ENCODE measurements at places on chromosomes 13 and 19. TPM values are rescaled to one million over a fixed set of nuclear protein-coding genes. Genes with fewer than 3 reads are reported as not detected.

GRCh38 chr19:40413291-40413845, at the start of gene PRX:
Gene PRX (minus strand): TSS chr19:40413378. CDS start chr19:40407932, 5,446 bp downstream.
- H3K4me3 ChIP-seq: no peak within 1 kb of the TSS
- no peaks in the 10 kb centered on the region for H3K27me3 ChIP-seq
- peak within 1 kb of the TSS; percentile 91 for H3K27ac ChIP-seq
- peaks cover 51% of the 10 kb centered on the region for H3K4me1 ChIP-seq
- no peak for DNase-seq

- H3K36me3 ChIP-seq: peaks cover 72% of the 10 kb centered on the region
- H3K4me1 ChIP-seq: no peaks in the 10 kb centered on the region
- H3K27ac ChIP-seq: no peak overlapping the region
- peak; percentile 34 for DNase-seq
- H3K4me3 ChIP-seq: no peak overlapping the region
Measured at GRCh38 chr19:4267101-4267900, 11.8 kb upstream of the SHD start.

DNA sequence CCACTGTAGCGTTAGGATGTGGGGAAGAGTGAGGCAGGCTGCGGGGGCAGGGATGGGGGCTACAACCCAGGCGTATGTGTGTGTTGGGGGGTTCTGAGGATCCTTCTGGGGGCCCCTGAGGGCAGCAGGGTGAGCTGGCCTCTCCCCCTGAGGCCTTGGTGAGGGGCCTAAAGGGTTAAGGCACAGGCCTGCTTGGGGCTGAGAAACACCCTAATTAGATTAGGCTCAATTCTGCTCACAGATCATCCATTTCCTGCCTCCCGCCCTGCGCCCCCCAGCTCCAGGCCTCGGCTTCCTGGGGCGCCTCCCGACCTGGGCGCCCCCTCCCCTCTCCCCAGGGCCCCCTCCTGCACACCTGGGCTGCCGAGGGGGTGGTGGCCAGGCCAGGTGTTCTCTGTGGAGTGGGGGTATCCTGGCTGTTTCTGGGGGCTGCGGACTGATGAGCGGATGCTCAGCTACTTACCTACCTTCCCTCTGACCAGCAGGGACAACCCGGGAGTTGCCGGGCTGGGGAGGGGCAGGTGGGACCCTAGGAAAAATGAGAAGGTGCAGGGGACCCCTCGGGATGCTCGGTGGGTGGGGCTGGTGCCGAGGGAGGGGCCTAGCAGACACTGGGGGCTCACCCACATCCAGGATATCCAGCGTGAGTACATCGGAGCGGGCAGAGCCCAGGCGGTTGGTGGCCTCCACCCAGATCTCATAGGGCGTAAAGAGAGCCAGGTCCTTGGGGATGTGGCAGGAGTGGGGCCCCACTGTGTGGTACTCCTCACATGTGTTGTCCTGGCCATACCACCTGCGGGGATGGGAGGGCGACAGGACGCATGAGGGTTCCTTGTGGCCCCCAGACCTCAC, 8.6 kb downstream of the CRLF1 start:
- H3K4me1 ChIP-seq: peaks cover 15% of the 10 kb centered on the region
- H3K4me3 ChIP-seq: no peak overlapping the region
- no peaks in the 10 kb centered on the region for H3K36me3 ChIP-seq
- H3K27ac ChIP-seq: no peak overlapping the region
- H3K27me3 ChIP-seq: peaks cover 21% of the 10 kb centered on the region

DNA sequence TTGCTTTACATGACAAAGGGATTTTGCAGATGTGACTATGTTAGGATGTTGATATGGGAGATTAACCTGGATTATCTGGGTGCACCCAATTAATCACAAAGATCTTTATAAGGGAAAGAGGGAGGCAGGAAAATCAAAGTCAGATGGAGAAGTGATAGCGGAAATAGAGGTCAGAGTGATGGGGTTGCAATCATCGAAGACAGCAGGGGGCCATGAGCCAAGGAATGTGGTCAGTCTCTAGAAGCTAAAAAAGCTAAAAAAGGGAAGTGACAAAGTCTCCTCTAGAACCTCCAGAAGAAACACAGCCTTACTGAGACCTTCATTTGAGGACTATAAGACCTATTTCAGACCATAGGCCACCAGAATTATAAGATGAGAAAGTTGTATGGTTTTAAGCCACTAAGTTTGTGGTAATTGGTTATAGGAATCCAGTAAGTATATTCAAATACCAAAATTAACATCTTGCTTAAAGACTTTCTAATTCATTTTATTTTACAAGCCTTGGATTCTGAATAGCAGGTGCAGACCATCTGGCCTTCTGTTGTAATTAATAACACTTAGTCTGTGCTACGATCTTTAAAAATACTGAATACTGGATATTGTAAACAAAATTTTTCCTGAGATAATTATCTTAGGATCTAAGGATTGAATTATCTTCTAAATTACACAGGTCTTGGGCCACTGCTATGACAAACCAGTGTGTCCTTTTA, 493.4 kb upstream of the PCDH20 start:
- H3K27ac ChIP-seq: no peak overlapping the region
- H3K27me3 ChIP-seq: no peaks in the 10 kb centered on the region
- DNase-seq: no peak
- H3K36me3 ChIP-seq: no peaks in the 10 kb centered on the region
- no peaks in the 10 kb centered on the region for H3K4me1 ChIP-seq

- H3K4me1 ChIP-seq: no peaks in the 10 kb centered on the region
- DNase-seq: no peak
- no peaks in the 10 kb centered on the region for H3K27me3 ChIP-seq
- no peak overlapping the region for H3K4me3 ChIP-seq
Measured at GRCh38 chr19:7841751-7842660, 12.0 kb downstream of the EVI5L start.

GRCh38 chr19:19566306-19566705, 28.2 kb downstream of the CILP2 start:
- no peaks in the 10 kb centered on the region for H3K36me3 ChIP-seq
- H3K27me3 ChIP-seq: no peaks in the 10 kb centered on the region
- no peaks in the 10 kb centered on the region for H3K4me1 ChIP-seq
- DNase-seq: no peak
- no peak overlapping the region for H3K27ac ChIP-seq
- no peak overlapping the region for H3K4me3 ChIP-seq

The MPV17L2 gene
- polyA plus RNA-seq: 24.7 TPM

The ZNF536 gene
- 1.5 TPM for polyA plus RNA-seq

The PGLYRP1 gene
- polyA plus RNA-seq: not detected

Measured in heart left ventricle (tissue), 16 donors.